ENCODE measurements at places on chromosomes 11 and 22. TPM values are rescaled to one million over a fixed set of nuclear protein-coding genes. Genes with fewer than 3 reads are reported as not detected.

Gene SCGB1C1
- not detected for total RNA-seq

Gene GNAZ
- not detected for total RNA-seq

Gene FAM227A
- 0.12 TPM for total RNA-seq

Gene KCNK4
- total RNA-seq, result not detected

Gene OR52N2
- total RNA-seq, result not detected

Gene INS
- total RNA-seq, result not detected

Gene HPX
- total RNA-seq, result 0.76 TPM

Gene SLC6A5
- total RNA-seq, result not detected

Gene CCND1
- not detected for total RNA-seq

Gene YWHAH
- total RNA-seq, result 254 TPM

DNA sequence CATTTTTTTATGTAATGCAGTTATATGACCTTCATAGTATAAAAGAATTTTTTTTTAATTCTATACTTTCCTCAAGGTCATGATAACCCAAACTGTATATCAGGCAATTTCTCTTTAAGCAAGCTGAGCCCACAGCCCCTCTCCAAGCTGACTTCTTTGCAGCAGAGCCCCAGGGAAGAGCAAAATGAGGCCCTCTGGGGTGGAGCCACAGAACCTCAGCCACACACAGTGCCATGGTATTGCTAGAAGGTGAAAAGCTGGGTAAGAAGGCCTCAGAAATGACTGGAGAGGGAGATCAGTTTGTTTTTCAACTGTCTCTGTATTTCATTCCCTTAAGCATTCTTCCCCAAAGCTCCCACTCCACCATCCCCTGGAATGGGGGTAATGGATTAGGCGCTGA, 108.8 kb downstream of the PLEKHA7 start:
- no peak for DNase-seq

- DNase-seq, result no peak
Measured at GRCh38 chr22:22666307-22667091, 22.1 kb downstream of the GGTLC2 start.

GRCh38 chr22:48305726-48306235, 1521.9 kb downstream of the BRD1 start:
- no peak for DNase-seq

GRCh38 chr11:58503361-58503856, 4.5 kb downstream of the OR5B21 start:
- no peak for DNase-seq

GRCh38 chr11:2252018-2252417, 18.4 kb downstream of the ASCL2 start:
- no peak for DNase-seq

GRCh38 chr11:18798799-18799469, 7.3 kb upstream of the PTPN5 start:
- no peak for DNase-seq

GRCh38 chr22:49100773-49101172, 726.9 kb downstream of the BRD1 start:
- no peak for DNase-seq

DNA sequence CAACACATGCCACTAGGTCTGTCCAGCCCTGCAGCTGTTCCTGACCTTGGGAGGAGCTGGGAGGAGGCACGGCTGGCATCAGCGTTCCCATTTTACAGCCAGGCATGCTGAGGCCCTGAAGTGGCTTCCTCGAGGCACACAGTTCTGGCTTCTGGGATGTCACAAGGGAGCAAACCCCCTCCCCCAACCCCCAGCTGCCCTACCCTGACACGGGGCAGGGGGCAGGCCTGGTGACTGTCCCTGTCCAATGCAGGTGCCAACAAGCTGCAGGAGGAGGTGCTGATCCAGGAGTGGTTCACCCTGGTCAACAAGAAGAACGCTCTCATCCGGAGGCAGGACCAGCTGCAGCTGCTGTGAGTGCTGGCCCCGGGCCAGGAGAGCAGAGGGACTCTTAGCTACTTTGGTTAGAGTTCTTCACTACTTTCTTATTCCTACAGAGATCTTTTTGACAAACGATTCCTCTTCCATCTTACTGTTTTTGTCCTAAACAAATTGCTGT, 5.3 kb downstream of the KCNK7 start:
- no peak for DNase-seq

- peak; percentile 49 for DNase-seq
Measured at GRCh38 chr11:75389276-75389605, 10.1 kb upstream of the RPS3 start.

DNA sequence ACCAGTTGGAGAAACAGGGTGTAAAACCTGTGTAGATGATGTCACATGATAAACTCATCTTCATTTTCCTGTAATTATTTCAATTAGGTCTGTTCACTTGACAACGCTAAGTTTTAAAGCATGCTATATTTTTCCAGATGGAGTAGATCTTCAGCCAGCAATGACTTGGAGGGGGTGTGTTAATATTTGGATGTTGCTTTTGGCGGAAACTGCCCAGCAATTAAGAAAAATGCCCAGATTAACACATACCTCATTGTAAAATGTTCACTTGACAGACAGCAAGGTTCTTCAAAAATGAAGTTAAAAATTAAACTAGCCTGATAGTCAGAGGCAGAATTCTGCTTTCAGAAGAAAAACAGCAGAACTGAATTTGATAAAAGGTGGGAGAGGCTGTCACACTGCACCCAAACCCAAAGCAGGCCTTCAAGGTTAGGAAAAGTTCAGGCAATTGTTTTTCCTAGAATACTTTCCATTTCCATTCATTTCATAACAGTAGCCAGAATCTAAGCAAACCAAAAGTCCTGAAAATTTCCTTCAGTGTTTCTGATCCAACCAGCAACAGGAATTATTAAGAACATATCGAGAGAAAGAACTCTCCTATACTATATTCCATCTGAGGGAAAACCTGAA, 33.0 kb downstream of the VSIG10L2 start:
- DNase-seq, result no peak

- no peak for DNase-seq
Measured at GRCh38 chr22:22871536-22872278, 15.9 kb upstream of the IGLL5 start.

DNA sequence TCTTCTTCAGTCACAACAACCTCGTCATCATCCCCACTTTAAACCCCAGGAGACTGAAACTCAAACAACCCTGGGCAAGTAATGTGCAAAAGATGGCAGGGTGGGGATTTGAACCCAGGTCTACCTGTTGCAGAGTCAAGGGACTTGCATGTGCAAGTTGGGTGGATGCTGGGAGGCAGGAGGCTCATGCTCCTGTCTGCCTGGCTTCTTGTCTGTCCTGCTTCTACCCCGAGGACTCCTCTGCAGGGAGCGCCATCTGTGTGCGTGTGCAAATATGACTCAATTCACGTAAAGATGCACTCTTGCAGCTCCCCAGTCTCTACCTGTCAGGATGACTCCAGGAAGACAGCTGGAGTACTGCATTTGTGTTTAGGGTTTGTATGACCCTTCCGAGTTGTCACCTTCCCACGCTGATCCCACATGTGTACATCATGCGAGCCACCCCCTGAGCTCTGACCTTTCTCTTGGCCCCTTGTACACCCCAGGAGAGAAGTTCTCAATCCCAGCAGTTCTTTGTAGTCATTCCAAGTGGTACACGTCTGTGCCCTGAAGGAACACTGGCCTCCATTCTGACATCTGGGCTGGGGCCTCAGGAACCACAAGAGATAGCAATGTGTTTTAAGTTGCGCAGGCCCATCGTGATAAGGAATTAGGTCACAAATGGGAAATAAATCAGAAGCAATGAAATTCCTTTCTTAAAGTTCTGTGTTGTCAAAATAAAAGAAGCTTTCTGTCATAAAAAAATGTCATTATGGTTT, 95.7 kb downstream of the CWC15 start:
- no peak for DNase-seq

GRCh38 chr11:44561275-44561805, 4.1 kb upstream of the CD82 start:
- DNase-seq, result no peak

GRCh38 chr11:106076171-106076918, 802 bp downstream of the KBTBD3 start:
- DNase-seq, result peak; percentile 46

- DNase-seq, result no peak
Measured at GRCh38 chr22:39439170-39439569, 17.6 kb upstream of the MGAT3 start.

DNA sequence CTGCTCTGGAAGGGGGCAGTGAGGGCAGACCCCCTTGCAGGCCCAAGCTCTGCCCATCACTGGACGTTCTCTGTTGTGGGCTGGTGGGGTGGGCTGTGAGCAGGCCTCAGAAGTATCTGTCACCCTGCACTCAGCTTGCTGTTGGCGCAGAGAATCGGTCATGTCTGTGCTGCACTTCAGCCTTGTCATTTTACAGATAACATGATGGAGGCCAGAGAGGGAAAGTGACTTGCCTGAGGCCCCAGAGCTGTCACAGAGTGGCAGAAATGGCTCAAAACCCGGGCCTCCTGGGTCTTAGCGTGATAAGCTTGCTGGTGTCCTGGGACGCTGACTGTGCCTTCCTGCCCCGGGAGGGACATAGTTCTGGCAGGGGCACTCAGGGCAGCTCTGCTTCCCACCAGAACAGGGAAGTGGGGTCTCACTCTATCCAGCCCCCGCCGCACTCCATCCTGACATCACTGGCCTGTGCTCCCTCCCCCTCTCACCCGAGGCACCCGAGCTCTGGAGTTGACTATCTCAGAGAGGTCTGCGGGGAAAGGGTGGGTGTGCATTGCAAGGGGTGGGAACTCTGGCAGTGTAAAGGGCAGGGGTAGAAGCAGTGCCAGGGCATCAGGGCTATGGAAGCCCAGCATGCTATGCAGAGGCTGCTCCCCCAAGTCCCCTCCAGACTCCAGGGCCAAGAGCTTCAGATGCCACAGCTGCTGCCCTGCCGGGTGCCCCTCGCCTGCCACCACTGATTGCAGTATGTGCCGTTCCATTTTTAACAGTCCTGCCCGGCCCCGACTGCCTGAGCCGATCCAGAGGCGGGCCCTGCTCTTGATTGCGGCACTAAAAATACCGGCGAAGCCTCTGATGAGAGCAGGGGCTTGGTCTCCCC, 50.4 kb upstream of the NECTIN1 start:
- DNase-seq, result no peak

DNA sequence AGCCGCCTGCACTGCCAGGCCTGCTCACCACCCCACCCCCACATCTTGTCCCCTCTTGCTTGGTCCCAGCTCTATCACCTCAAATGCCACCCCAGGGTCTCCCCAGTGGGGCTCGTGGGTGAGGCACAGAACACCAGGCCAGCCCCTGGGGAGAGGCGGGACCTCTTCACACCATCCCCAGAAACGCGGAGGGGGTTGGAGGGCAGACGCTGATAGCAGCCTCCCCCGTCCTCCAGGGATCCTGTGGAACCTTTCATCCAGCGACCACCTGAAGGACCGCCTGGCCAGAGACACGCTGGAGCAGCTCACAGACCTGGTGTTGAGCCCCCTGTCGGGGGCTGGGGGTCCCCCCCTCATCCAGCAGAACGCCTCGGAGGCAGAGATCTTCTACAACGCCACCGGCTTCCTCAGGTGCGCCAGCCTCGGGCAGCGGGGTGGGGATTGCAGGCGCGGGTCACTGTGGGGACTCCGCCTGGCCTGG, 5.8 kb downstream of the PKP3 start:
- no peak for DNase-seq

GRCh38 chr22:22097727-22098228, 115.2 kb upstream of the TOP3B start:
- no peak for DNase-seq

- no peak for DNase-seq
Measured at GRCh38 chr11:89181111-89181510, 3.4 kb downstream of the TYR start.

DNA sequence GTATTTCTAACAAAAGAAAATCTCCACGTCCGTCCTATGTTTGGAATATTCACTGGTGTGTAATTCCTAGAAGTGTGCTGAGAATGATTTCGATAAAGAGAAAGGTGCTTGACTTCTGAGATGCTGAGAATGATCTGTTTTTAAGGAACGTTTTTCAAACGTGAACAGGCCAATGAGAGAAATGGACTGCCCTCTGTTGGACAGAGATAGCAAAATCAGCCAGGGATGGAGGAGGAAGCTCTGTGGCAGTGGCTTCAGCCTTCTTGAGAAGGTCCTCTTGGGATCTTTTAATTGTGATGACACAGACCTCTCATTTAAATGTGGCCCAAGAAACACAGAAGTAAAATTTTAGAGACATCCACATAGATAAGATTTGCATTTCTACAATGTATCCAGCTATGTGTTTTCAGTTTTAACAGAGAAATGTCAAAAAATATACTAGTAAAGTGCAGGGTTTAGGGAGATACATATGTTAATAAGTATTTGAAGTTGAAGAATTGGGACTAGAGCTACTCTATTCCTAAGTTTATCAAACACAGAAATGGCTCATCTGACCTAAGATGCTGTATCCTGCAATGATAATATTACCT, 84.0 kb upstream of the RCN1 start:
- peak; percentile 50 for DNase-seq

DNA sequence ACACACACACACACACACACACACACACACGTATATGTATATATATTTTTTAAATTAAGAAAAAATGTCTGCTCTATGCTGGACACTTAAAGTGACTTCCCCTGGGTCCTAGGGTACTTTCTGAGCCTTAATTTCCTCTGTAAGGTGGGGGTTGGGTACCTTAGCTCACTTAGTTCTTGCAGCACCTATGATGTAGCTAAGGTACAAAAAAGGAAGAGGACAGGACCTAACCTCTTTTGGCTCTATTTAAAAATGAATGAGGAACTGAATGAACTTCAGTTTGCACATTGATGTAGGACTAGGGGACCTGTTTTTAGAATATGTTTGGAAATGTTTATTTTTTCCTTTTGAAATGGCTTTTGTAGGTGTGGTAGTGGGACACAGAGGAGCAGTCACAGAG, 11.1 kb downstream of the SREBF2 start:
- DNase-seq, result no peak

- DNase-seq, result no peak
Measured at GRCh38 chr11:100888836-100889235, 201.7 kb downstream of the ARHGAP42 start.
